Activated naive CD8-positive, alpha-beta T cell treated with anti-CD3 and anti-CD28 coated beads, Interleukin-2, amount 50 U/mL, for 24 hours (primary cell): ENCODE measurements at places on chromosomes 5 and 9.

DNA sequence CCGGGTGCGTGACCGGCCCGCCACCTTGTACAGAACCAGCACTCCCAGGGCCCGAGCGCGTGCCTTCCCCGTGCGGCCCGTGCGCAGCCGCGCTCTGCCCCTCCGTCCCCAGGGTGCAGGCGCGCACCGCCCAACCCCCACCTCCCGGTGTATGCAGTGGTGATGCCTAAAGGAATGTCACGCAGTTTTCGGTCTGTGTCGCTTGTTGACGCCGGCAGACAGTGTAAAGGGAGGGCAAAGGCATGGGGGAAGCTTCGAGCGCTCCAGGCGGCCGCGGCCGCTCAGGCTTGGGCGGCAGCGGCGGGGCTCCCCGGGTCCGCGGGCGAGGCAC lies 1.3 kb downstream of the LRRC26 start:
- H3K36me3 ChIP-seq: no peaks in the 10 kb centered on the region
- no peak for DNase-seq
- H3K4me1 ChIP-seq: no peaks in the 10 kb centered on the region
- peaks cover 36% of the 10 kb centered on the region for H3K27me3 ChIP-seq

DNA sequence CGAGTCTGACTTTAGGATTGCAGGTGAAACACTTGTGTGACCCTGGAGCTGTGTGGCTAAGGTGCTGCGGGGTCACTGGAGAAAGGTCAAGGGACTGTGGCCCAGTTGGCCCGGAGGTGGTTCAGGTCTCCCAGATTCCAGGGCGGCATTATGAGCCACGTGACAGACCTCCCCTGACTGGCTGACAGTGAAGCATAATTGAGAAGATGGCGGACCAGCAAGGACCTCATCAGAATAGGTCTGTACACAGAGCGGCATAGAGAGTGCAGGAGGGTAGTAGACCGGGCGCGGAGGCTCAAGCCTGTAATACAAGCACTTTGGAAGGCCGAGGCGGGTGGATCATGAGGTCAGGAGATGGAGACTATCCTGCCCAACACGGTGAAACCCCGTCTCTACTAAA lies 815 bp upstream of the ODF2 start:
- DNase-seq: no peak
- peaks cover 15% of the 10 kb centered on the region for H3K4me1 ChIP-seq
- H3K4me3 ChIP-seq: peak overlapping the region; percentile 58
- no peaks in the 10 kb centered on the region for H3K27me3 ChIP-seq

- no peaks in the 10 kb centered on the region for H3K36me3 ChIP-seq
- H3K4me3 ChIP-seq: no peak overlapping the region
- H3K4me1 ChIP-seq: no peaks in the 10 kb centered on the region
- peaks cover 25% of the 10 kb centered on the region for H3K27me3 ChIP-seq
- DNase-seq: no peak
These were observed 20.6 kb downstream of the NTNG2 start for GRCh38 chr9:132182314-132183091.

DNA sequence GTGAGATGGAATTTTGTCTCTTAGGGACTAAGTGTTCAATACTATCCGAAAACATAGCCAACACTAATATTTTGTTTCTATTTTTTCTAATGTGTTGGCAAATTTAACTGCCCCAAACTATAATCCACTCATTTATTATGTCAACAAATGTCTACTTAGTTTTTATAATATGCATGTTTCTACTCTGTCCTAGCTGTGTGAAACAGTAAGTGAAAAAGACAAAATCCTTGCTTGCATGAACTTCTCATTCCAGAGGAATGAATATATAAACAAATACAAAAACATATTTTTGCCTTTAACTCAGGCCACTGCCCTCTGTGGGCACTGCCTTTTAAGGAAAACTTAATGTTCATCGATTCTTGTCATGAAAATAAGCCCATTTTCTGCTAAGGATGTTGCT lies 1275.4 kb upstream of the CDH18 start:
- no peak for DNase-seq
- no peaks in the 10 kb centered on the region for H3K36me3 ChIP-seq
- no peaks in the 10 kb centered on the region for H3K4me1 ChIP-seq

DNA sequence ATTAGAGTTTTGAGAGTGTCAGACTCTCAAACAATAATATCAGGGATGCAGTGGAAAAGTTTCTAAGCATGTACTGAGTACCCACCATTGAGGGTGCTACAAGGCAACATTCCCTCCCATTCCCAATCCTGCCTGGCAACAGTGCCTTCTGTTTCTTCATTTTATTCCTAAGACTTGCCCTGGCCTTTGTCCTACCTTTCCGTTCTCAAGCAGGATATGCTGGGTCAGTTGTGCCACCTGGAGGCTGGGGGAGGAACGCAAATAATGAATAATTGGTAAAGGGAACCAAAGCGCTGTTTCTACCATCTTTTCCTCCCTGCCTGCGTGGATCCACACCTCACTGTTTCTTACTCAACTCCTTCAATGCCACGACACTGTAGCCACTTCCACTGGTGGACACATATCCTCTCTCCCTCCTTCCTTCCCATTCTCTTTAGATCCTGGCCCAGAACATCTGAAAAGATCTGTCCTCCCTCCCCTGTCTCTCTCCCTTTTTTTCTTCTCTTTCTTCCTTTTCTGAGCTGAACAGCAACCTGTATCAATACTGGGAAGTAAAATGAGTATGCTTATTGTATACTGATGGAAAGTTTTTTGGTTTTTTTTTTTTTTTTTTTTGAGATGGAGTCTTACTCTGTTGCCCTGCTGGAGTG lies 149.5 kb downstream of the C9orf152 start:
- H3K36me3 ChIP-seq: peaks cover 1% of the 10 kb centered on the region
- H3K27ac ChIP-seq: no peak overlapping the region
- peaks cover 12% of the 10 kb centered on the region for H3K4me1 ChIP-seq
- no peak overlapping the region for H3K4me3 ChIP-seq

DNA sequence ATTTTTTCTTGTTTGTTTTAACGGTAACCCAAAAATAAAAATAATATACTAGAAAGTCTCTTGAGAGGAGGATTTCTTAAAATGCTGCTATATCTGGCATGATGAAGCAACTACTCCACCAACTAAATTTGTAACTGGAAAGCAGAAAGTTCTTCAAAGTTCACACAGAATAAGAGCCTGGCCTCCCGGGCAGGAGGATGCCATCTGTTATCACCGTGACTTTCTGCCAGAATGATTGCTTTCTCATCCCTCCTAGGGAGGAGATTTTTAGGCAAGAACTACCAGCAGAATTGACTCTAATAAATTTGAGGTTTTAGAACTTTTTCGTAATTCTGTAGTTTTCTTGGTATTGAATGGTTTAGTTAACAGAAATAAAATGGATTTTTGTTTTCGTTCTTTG lies 464.6 kb upstream of the ACTBL2 start:
- H3K4me1 ChIP-seq: no peaks in the 10 kb centered on the region
- H3K36me3 ChIP-seq: no peaks in the 10 kb centered on the region
- no peaks in the 10 kb centered on the region for H3K27me3 ChIP-seq
- H3K4me3 ChIP-seq: no peak overlapping the region

- H3K27ac ChIP-seq: no peak overlapping the region
- H3K27me3 ChIP-seq: peaks cover 15% of the 10 kb centered on the region
- no peak overlapping the region for H3K4me3 ChIP-seq
- no peak for DNase-seq
These were observed 58.7 kb upstream of the ZFR start for GRCh38 chr5:32503261-32503660.

DNA sequence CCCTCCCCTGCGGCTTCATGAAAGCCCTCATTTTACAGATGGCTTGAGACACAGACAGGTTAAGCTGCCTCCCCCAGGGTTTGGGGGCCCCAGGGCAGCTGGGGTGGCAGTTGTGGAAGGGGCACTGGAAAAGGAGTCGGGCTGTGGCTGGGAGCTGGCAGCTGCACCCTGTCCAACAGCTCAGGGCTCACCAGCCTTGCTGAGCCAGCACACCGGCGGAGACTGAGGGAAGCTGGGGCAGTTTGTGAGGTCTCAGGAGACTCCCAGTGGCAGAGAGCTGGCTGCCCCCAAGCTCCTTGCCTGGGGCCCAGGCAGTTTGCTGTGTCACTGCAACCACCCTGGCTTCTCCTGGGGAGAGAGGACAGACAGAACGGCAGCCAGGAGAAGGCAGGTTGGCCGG lies 34.8 kb upstream of the RAPGEF1 start:
- H3K27me3 ChIP-seq: peaks cover 37% of the 10 kb centered on the region
- H3K36me3 ChIP-seq: no peaks in the 10 kb centered on the region
- no peak overlapping the region for H3K4me3 ChIP-seq
- DNase-seq: no peak

GRCh38 chr5:75050415-75050814 lies 1.9 kb downstream of the GCNT4 start:
- peaks cover 72% of the 10 kb centered on the region for H3K4me1 ChIP-seq
- H3K4me3 ChIP-seq: peak overlapping the region; percentile 89
- peaks cover 1% of the 10 kb centered on the region for H3K27me3 ChIP-seq
- DNase-seq: peak; percentile 37
- peak overlapping the region; percentile 74 for H3K27ac ChIP-seq

DNA sequence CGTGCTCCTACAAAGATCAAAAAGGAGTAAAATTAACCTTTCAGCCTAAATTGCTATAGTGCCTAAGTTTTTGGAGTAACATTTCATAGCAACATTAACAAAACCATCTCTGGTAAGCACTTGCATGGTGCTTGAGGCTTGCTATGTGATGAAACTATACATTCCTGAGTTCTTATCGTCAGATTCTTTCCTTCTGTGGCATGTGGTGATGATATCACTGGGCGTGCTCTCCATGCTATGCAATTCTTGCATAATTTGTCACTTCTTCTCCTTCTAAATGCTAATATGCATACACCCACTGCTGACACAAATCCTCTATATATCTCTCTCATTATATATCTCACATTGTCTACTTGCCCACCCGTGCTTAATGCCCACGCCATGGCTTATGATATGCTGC lies 2019.9 kb downstream of the MAT2B start:
- no peak for DNase-seq
- no peaks in the 10 kb centered on the region for H3K4me1 ChIP-seq
- H3K27ac ChIP-seq: no peak overlapping the region
- no peaks in the 10 kb centered on the region for H3K27me3 ChIP-seq
